ENCODE measurements at places on chromosomes 6 and 20.

DNA sequence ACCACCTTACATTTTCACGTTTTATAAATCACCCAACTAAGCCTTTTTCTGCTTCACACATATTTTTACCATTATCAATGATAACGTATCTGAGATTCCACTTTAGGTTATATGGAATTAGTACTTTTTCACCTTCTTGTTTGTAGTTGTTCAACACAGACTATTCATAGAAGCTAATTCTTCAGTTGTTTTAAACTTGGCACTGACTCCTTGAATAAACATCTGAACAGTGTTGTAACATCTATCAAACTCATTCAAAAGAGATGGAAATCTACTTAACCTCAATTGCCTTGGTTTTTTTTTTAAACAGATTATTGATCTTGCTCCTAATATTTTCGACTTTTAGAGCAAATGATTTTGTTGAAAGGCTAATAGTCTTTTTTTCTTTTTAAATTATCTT, 34.2 kb downstream of the PTPRA start:
- no peak for DNase-seq

- no peak for DNase-seq
Measured at GRCh38 chr20:63238514-63239125, 2.9 kb downstream of the BIRC7 start.

DNA sequence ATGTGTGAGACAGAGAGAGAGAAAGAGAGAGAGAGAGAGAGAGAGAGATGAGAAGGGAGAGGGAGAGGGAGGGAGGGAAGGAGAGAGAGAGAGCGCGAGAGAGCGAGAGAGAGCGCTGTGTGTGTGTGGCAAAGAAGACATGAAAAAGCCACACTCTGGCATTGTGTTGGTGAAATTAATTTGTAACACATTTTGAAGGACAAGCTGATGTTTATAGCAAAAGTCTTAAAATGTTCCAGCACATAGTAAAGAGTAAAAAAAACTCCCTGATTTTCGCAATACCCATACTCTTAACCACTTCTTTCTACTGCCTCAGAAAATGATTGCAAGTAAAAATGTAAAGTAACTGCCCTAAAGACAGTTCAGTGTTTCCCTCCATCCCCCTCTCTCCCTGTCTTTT, 56.7 kb downstream of the SLC22A1 start:
- DNase-seq, result no peak

DNA sequence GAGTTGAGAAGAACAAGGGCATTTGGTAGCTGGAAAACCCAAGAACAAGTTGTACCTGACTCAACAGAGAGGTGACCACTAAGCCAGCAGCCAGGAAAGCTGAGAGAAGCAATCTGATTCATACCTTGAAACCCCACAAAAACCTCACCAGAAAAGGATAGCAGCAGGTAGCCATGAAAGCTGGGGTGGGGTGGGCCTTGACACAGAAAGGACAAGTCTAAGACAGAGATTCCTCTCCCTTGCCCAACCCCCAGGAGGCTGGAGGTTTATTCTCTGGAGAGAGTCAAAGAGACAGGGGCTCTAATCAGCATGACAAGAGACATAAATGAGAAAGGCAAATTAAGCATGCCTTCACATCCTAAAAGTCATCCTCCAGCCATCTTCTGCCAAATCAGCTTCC, 151.7 kb upstream of the DST start:
- DNase-seq, result no peak

DNA sequence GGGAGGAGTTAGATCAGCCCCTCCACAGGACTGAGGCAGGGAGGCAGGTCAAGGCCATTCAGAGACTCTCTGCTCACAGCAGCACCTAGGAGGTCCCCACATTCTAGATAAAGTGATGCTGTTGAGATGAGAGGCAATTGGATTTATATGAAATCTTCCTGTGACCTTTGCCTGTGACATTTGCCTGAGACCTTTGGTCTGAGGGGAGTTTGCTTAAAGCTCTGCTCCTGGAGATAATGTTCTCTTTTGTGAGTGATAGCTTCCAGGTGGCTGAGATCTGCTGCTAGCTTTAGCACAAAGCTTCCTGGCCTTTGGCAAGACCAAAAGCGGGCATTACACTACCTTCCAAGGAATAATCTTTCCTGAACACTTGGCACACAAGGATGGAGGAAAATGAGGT, 43.3 kb downstream of the TMEM244 start:
- DNase-seq, result no peak

DNA sequence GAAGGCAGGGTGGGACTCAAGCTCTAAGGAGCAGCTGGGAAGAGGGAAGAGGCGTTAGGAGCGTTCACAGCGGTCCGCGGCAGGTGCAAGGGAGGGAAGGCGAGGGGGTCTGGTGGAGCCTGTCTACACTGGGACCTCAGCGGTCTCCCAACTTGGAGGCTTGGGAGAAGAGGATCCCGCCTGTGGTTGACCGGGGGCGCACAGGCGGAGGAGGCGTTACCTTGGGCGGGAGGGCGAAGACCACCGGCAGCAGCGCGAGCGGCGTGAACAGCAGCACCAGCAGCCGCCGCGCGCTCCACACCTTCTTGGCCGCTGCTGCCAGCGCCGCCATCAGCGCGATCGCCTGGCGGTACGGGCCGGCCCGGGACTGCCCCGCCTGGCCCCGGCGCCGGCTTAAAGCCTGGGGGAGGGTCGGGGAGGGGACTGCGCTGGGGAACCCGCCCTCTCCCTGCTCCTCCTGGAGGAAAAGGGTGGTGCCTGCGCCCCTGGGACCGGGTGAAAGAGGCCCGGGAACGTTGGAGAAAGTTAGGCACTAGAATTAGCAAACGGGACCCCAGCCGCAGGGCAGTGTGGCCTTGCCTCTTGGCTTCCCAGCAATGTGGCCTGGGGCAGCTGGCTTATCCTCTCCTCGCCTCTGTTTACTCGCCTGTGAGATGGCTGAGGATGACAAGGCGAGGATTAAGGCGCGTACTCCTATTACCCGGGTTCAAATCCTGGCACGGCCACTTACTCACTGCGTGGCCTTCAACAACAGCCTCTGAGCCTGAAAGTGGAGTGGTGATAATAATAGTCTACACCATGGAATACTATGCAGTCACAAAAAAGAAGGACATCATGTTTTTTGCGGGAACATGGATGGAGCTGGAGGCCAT, at the start of gene SLC13A3:
Gene SLC13A3, minus strand, starts transcription at position 369 of the 872 bp plus-strand sequence. Its CDS starts 38 bp downstream, at position 331.
- DNase-seq, result no peak

GRCh38 chr20:41408986-41409385, 42.4 kb upstream of the EMILIN3 start:
- no peak for DNase-seq

- no peak for DNase-seq
Measured at GRCh38 chr6:55943329-55943728, 67.9 kb upstream of the BMP5 start.

- no peak for DNase-seq
Measured at GRCh38 chr20:25061103-25061799, 3.3 kb upstream of the ACSS1 start.

GRCh38 chr6:104858642-104859041, 1.1 kb downstream of the HACE1 start:
- DNase-seq, result no peak

DNA sequence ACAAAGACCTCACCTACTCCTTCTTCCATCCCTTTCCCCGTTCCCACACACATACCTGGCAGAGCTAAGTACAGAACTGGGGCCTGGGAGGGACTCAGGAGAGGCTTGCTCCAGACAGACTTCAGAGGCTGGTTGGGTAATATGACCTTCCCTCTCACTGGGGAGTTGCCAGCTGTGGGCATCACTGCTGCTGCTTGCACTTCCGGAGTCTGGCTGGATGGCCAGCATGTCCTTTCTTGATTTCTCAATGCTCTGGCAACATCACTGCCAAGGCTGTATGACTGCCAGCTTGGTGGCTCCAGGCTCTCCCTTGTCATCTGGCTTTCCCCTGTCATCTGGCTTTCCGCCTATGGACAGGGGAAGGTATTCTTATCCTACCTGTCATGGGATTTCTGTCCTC, 47.8 kb downstream of the CDH22 start:
- DNase-seq, result no peak

Data from activated T-cell treated with anti-CD3 and anti-CD28 coated beads for 4 hours (primary cell).